Foreskin fibroblast (primary cell): ENCODE measurements at places on chromosomes 11 and 22.

- DNase-seq: no peak
These were observed 3.7 kb upstream of the CLDN5 start for GRCh38 chr22:19527861-19528417.

- DNase-seq: no peak
These were observed 418.2 kb downstream of the METTL15 start for GRCh38 chr11:28526406-28526751.

DNA sequence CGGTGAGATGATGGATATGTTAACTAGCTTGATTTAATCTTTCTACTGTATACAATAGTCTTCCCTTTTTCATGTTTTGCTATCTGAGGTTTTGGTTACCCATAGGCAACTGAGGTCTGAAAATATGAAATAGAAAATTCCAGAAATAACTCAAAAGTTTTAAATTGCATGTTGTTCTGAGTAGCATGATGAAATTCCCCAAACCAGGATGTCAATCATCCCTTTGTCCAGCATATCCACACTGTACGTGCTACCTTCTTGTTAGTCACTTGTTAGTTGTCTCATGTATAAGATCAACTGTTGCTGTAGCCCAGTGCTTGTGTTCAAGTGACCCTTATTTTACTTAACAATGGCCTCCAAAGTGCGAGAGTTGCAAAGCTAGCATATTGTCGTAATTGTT, 21.2 kb upstream of the OR10W1 start:
- no peak for DNase-seq

- DNase-seq: no peak
These were observed 47.6 kb upstream of the KCNQ1OT1 start for GRCh38 chr11:2747248-2748027.

- DNase-seq: peak; percentile 89
These were observed 8.5 kb upstream of the CHRDL2 start for GRCh38 chr11:74739546-74740270.

DNA sequence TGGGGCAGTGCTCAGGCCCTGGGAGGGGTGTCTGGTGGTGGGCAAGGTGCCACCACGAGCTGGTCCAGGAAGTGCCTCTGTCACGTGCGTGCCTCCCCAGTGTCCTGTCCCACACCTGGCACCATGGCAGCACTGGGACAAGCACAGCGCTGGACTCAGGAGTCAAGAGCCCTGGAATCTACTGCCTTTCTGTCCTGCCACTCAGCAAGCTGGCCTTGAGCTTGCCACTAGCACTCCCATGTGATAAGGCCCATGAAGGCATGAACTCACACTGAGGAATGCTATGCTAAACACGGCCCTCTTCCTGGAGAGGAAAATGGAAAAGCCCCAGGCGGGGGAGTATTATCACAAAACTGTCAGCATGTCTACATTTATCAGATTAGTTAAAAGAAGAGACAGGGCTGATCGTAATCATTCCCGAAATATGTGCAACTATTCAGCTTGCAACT, 50.7 kb upstream of the SLC35C1 start:
- DNase-seq: no peak

DNA sequence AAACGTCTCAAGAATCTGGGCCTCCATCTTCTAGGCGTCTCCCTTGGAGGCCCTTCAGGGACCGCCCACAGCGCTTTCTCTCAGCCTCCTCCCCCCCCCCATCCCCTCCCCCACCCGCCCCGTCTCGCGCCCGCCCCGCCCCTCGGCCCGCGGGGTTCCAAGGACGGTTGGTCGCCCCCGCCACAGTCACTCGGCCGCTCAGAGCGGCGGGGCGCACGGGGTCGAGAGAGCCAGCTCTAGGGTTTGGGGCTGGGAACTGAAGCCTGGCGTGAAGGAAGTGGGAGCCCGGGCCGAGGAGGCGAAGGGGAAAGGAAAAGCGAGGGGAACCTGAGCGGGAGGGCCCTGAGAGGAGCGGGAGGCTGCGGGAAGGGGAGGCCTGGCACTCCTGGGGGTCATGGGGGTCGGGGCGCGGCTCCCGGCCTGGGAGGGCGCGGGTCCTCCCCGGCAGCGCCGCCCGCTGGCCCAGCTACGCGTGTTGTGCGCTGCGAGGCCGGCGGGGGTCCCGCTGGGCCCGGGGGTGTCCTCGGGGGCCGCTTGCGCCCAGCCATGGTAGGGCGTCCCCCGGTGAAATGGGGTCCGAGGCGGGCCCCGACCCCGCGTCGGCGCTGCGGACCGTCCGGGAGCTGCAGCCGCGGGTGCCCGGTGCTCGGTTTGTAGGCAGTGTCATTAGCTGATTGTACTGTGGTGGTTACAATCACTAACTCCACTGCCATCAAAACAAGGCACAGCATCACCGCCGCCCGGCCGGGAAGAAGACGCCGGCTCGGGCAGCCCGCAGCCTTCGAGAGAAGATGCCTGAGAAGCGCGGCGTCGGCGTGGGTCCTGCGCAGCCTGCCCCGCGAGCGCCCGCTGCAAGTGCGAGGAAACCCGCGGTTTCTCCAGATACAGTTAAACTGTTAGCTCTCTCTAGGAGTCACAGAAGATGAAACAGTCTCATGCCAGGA, at the start of gene BTG4:
Gene BTG4 (minus strand): TSS at position 91 of the 944 bp plus-strand sequence. CDS start 13,610 bp downstream, outside the sequence.
- DNase-seq: peak; percentile 53

DNA sequence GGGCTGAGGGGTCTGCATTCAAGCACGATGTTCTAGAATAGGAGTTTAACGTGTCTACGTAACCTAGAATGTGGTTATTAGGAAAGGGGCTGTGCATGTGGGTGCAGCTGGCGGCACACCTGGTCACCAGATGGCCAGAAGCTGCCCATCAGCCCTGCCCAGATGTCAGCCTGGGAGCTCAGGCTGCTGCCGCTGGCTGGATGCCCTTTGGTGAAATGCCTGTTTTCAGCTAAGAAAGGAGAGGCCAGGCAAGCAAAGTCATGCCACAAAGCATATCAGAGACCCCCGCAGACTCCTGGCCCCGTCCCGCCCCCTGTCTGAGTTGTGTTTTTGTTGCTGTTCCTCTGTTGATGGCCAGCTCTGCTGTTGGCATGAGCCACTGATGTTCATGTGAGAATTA, 11.3 kb upstream of the ADORA2A start:
- peak; percentile 89 for DNase-seq

DNA sequence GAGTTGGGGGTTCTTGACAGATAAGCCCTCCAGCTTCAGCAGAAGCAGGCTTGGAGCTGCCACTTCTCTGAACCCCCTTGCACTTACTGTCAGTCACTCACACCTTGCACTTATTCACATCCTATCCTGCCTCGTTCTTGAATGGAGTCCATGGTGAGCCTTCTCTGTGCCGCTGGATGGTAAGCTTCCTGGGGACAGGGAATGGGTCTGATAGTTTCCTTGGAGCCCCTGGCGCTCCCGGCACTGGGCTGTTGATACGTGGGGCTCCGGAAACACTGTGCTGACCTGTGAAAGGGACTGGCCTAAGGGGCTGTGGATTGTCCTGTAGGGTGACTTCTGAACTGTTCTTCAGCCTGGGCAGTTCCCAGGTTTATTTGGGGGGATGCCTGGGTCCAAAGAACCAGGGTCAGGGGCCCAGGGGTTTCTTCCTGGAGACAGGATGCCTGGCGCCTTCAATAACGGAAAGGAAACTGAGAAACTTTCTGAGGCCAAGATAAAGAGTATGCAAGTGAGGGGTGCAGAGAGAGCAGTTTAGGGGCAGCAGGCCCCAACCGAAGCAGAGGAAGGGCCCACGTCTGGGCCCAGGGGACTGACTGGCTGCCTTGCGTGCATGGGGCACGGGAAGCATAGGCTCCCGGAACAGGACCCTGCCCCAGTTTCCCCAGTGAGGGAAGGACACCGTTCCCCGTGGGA, 709 bp upstream of the ST3GAL4 start:
- DNase-seq: no peak

GRCh38 chr11:87300640-87301380, 263.1 kb downstream of the TMEM135 start:
- no peak for DNase-seq

- peak; percentile 25 for DNase-seq
These were observed 23.6 kb downstream of the ALX4 start for GRCh38 chr11:44286268-44286880.

DNA sequence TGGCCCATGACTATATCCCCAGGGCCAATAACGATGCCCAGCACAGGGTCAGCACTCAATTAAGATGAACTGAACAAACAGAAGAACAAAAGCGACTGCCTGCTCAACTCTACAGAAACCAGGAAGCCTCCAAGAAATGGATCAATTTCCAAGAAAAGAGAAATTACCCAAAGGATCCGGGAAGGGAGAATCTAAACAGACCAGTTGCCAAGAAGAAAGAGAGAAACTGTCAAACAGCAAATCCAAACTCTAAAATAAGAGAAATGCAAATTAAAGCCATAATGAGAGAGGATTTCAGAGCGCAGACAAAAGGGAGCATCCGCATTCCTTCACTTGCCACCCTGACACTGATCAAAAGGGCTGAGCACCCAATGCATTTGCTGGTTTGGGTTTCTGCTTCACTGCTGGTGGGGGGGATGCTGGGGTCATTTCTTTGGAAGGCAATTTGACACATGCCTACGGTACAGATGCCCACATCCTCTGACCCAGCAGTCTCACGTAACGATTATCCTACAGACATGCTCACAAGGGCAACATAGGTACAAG, 37.7 kb upstream of the RFPL3 start:
- DNase-seq: no peak

- DNase-seq: peak; percentile 92
These were observed 75.8 kb downstream of the CD44 start for GRCh38 chr11:35214792-35215193.

- DNase-seq: peak; percentile 84
These were observed 62.1 kb downstream of the ADAMTS15 start for GRCh38 chr11:130510407-130511006.
